ENCODE measurements at places on chromosomes 6 and 20.

GRCh38 chr6:87923389-87924050, 124.1 kb upstream of the SPACA1 start:
- no peak for DNase-seq

GRCh38 chr20:40860487-40860902, 168.1 kb upstream of the TOP1 start:
- no peak for DNase-seq

GRCh38 chr6:135267085-135267484, 86.0 kb downstream of the MYB start:
- no peak for DNase-seq

DNA sequence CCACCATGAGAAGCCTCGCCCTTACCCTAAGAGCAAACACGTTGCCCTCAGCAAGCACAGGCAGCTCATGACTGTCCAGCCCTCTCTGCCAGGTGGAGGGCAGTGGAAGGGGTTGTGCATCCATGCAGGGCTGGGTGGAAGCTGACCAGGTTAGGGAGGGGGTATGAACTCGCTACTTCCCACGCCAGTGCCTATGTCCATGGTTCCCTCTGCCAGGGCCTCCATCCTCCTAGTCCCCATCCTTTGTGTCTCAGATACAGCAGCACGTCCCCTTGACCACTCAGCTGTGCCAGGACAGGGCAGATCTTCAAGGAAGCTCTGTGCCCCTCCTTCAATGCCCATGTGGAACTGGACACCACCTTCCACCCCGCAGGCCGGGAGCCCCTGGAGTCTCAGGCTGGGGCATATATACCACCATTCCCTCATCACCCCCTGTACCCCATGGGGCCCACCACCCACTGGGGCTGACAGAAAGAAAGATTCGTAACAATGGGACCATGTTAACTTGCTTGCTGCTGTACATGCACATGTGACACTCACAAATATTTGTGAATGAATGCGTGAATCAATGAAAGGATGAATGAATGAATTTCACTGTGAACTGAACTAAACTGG, 90.7 kb downstream of the ANKRD60 start:
- DNase-seq = no peak

GRCh38 chr20:48171071-48171470, 385.8 kb upstream of the SULF2 start:
- no peak for DNase-seq

GRCh38 chr6:128135325-128135724, 234.5 kb upstream of the THEMIS start:
- DNase-seq = no peak

- no peak for DNase-seq
Observed at GRCh38 chr6:30987304-30987703, 3.8 kb downstream of the MUC21 start.
